Dorsolateral prefrontal cortex (tissue), 122 donors: ENCODE measurements at places on chromosomes 6 and 20. TPM values are rescaled to one million over a fixed set of nuclear protein-coding genes. Genes with fewer than 3 reads are reported as not detected.

The SLC25A27 gene
- 68.9 TPM for total RNA-seq

The SOX4 gene
- 3.9 TPM for total RNA-seq

The PAK5 gene
- total RNA-seq: 21.4 TPM

The SLC22A2 gene
- 0.33 TPM for total RNA-seq

The THBD gene
- total RNA-seq: 3.3 TPM

The ANKRD66 gene
- not detected for total RNA-seq

The RBPJL gene
- not detected for total RNA-seq

The HLA-DOA gene
- 1.3 TPM for total RNA-seq

The AGER gene
- 5.7 TPM for total RNA-seq

The C2 gene
- total RNA-seq: 5.0 TPM

The PARD6B gene
- 5.0 TPM for total RNA-seq

The CPNE5 gene
- 84.9 TPM for total RNA-seq

The ZNF311 gene
- 1.1 TPM for total RNA-seq

The ULBP2 gene
- 2.3 TPM for total RNA-seq

The CDYL gene
- 81.8 TPM for total RNA-seq

The FITM2 gene
- total RNA-seq: 19.7 TPM

The BRPF3 gene
- 53.3 TPM for total RNA-seq

The MAN1A1 gene
- 11.1 TPM for total RNA-seq
